ENCODE measurements at places on chromosomes 2 and 18.
A peak's percentile ranks its signal among the peaks of the same experiment; 100 is the strongest.

DNA sequence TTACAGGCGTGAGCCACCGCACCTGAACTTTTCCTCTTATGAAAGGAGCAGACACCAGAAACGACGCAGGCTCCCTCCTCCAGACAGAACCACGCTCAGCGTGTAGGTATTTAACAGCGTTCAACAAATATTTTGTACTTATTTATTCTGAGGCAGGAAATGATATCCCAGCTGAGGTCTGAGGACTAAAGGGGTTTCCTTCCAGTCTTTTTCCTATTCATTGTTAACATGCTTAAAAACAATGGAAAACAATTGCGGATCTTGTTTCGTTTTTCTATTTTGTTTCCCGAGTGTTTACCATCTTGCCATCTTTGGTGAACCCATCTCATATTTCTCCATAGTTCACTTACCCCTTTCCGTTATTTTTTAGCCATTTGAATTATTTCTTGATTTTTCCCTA lies 43.7 kb upstream of the FOSL2 start:
- DNase-seq, result no peak

- DNase-seq, result no peak
Measured at GRCh38 chr18:55343396-55344073, 244.5 kb downstream of the TCF4 start.

DNA sequence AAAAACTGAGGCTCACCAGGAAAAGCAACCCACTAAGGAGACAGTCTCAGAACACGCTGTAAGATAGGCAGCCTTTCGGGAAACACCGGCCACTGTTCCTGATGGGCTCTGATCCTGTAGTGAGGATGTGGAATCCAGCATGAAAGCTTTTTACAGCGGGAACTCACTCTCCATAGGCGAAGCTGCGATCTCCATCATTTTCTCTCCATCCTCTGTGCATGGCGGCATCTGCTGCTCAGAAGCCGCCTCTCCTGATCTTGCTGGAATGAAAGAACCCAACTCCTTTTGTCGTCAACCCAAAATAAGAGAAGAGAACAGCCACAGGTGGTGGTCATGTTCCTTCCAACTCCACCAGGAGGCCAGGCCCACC lies 49.9 kb downstream of the TMEM18 start:
- DNase-seq, result no peak

- DNase-seq, result no peak
Measured at GRCh38 chr18:77344786-77345500, 95.3 kb downstream of the GALR1 start.

DNA sequence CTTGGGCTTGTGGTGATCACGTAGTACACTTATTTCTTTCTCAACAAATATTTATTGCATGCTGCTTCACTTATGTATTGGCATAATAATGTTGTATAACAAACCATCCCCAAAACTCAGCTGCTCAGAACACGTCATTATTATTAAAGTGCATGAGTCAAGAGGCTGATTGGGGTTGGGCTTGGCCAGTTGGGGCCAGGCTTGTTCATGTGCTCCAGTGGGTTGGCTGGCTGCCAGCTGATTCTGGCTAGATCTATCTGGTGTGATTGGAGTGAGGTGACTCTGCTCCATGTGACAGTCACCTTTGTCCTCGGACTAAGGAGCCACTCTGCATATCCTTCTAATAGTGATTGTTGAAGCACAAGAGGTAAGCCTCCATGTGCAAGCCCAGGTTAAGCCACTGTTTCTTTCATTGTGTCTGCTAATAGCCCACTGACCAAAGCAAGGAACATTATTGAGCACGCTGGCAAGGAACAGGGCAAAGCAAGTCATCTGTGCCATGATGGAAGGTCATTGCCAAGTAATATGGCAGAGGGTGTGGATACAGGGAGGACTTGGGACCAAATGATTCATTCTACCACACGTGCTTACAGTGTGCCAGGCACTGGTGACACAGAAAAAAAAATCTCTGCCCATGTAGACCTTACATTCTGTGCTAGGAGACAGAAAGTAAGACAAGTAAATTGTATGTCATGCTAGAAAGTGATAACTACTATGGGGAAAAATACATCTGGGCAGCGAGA lies 63.3 kb upstream of the TMEM182 start:
- DNase-seq, result no peak

GRCh38 chr2:119494163-119494790 lies 30.0 kb downstream of the SCTR start:
- no peak for DNase-seq

DNA sequence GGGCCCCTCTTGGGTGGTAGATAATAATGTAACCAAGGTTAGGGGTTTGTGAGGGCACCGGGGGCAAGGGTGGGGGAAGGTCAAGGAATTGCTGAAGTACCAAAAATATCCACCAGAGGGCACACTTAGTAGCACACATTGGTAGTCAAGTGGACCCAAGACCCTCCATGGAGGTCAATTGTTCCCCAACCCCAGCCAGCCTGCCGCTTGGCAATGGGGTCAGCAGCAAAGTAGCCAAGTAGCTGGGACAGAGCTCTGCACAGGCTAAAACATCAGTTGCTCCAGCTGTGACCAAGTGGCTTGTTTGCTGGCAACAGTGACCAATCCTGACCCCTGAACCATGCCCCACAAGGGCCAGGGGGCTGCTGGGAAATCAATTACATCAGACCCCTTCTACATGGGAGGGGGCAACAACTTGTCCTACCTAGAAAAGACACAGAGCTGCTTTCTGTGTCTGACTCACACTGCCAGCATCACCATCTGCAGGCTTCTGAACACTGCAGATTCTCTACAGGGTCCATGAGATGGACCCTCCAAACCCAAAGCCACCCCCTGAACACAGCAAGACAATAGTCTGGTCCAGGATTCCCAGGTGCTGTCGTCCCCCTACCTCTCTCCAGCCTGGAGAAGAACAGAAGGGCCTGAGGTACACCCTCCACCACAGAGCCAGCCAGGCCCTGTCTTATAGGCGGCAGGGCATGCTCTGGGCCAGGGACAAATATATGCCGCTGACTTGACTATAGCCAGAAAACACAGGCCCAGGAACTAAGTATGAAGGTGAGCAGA lies 76.0 kb downstream of the EMX1 start:
- DNase-seq, result peak; percentile 28

GRCh38 chr2:185854885-185855284 lies 116.3 kb downstream of the FSIP2 start:
- no peak for DNase-seq

- no peak for DNase-seq
Measured at GRCh38 chr2:199206536-199206935, 251.2 kb downstream of the SATB2 start.

- DNase-seq, result no peak
Measured at GRCh38 chr2:9775999-9776712, 67.1 kb upstream of the TAF1B start.

GRCh38 chr2:101330253-101330933 lies 21.9 kb upstream of the RNF149 start:
- DNase-seq, result no peak

GRCh38 chr2:174333372-174334277 lies 1.1 kb upstream of the SP9 start:
- no peak for DNase-seq

DNA sequence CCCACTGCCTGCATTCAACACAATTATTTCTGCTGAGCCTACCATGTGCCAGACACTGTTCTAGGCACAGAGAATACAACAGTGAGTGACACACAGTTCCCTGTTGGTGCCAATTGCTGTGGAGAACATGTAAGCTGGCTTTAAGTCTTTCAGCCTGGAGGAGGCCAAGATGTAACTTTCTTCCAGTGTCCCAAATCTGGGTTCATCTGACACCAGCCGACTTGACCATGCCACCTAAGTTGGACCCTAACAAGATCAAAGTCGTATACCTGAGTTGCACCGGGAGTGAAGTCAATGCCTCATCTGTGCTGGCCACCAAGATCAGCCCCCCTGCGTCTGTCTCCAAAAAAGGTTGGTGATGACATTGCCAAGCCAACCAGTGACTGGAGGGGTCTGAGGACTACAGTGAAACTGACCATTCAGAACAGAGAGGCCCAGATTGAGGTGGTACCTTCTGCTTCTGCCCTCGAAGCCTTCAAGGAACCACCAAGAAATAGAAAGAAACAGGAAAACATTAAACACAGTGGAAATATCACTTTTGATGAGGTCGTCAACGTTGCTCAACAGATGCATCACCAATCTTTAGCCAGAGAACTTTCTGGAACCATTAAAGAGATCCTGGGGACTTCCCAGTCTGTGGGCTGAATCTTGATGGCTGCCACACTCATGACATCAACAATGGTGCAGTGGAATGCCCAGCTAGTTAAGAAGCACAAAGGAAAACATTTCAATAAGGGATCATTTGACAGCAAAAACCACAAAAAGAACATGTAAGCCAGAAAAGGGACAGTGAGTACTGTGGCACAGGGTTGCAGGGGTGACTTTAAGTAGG lies 6.3 kb downstream of the TRABD2A start:
- no peak for DNase-seq

DNA sequence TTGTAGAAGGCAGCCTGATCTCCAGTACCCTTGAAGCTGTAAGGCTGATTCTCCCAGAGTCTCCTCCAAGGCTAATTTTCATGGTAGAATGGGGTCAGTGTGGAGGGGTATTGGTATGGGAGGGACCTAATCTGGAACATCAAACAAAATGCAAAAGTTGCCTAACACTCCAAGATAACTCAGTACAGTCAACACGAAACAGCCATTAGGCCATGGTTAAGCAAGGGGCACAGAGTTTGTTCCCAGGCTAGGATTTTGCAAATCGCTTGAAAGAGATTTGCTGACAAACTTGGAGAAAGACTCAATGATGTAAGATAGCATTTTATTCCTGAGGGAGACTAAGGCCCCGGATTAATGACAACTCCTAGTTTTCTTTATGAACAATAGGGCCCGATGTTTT lies 5.4 kb downstream of the PID1 start:
- DNase-seq, result no peak

GRCh38 chr2:26571316-26571715 lies 69.8 kb downstream of the CIB4 start:
- no peak for DNase-seq

- no peak for DNase-seq
Measured at GRCh38 chr2:43041661-43042360, 184.6 kb downstream of the ZFP36L2 start.

DNA sequence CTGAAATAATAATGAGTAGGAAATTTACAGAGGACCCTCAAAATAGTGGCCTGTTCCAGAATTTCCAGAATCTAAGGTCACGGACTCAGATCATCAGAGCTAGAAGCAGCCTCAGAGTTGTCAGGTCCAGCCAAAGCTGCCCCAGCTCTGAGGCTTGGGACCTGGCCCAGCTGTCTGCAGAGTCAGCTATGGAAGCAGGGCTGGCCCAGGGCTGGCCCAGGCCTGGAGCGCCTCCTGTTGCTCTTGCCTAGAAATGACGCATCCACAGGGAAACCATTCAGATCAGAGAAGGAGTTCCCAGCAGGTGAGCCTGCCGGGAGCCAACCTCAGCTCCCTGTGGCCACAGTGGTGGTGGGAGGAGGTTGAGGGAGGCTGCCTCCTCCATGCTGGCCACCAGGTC lies 106.7 kb upstream of the ARL4C start:
- DNase-seq, result no peak
